RPMI7951 (cell line): ENCODE measurements at places on chromosomes 4 and X.

DNA sequence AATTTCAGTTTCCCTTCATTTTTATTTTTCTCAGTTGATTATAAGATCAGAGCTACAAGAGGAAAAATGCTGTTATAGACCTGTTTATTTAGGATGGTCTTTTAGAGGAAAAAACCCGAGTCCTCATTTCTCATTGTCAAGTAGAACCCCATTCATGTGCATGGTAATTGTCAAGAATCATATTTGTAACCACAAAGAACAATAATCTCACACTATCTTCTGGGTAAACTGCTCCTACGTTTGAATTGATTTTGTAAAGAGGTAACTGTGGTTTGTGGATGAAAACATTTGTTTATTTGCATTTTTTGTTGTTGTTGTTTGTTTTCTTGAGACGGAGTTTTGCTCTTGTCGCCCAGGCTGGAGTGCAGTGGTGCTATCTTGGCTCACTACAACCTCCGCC is 23.8 kb downstream of the RAPGEF2 start:
- no peak for DNase-seq

GRCh38 chr4:172657081-172657480 is 511.5 kb upstream of the GALNT7 start:
- no peak for DNase-seq

GRCh38 chr4:138005486-138005885 is 236.7 kb downstream of the SLC7A11 start:
- no peak for DNase-seq

GRCh38 chr4:125317525-125317877 is 2.7 kb downstream of the FAT4 start:
- DNase-seq: no peak

- no peak for DNase-seq
Measured at GRCh38 chr4:60721685-60722084, 478.4 kb upstream of the ADGRL3 start.

- no peak for DNase-seq
Measured at GRCh38 chr4:94758700-94759399, 1.1 kb downstream of the BMPR1B start.

DNA sequence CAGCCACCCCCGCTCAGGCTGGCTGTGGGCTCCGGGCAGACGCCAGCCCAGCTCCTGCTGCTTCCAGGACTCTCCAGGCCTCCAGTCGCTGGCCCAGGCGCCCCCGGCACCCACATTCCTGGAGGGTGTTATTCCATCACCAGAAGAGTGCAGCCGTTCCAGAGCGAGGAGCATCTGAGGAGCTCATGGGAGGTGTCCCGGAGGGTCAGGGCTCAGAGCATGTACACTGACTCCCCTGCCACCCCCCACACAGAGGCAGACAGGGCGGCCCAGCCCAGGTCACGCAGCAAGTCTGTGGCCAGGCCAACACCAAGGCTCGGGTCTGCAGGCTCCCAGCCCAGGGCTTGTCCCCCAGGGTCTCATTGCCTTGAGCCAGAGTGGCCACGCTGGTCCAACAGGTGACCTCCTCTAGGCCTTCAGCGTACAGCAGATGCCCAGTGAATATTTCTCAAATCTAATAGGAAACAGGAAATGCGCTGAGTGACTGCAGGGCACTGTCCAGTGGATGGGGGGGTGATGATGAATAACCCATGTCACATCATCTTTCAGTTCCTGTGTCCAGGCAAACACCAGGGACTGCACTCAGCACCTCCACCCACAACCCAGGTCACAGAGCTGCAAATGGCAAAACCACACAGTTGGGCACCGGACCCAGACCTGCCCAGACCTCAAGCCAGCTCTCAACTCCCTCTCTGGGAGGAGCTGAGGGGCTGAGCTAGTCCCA is 37.2 kb downstream of the ABLIM2 start:
- no peak for DNase-seq

- DNase-seq: no peak
Measured at GRCh38 chr4:3682236-3683076, 83.7 kb upstream of the ADRA2C start.

GRCh38 chr4:63063760-63064159 is 1345.5 kb downstream of the TECRL start:
- DNase-seq: no peak

- DNase-seq: no peak
Measured at GRCh38 chr4:109861916-109862511, 14.1 kb downstream of the LRIT3 start.

DNA sequence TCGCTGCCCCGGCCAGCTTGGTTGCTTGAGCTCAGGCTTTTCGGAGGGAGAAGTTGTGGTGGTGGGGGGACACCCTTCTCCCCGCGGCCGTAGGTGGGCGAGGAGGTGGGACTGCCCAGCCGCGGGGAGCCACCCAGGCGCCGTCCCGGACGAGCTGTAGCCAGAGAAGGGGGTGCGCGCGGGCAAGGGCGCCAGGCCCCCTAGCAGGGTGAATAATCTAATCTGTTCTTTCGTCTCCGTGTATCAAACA is 3.1 kb downstream of the MID1IP1 start:
- DNase-seq: no peak

- peak; percentile 96 for DNase-seq
Measured at GRCh38 chr4:185112104-185112503, 31.0 kb upstream of the SLC25A4 start.

GRCh38 chr4:53037892-53038291 is 175.8 kb downstream of the RASL11B start:
- DNase-seq: no peak

GRCh38 chrX:135530097-135530496 is 9.6 kb downstream of the INTS6L start:
- no peak for DNase-seq

GRCh38 chr4:108192056-108192455 is 23.3 kb upstream of the LEF1 start:
- DNase-seq: no peak

DNA sequence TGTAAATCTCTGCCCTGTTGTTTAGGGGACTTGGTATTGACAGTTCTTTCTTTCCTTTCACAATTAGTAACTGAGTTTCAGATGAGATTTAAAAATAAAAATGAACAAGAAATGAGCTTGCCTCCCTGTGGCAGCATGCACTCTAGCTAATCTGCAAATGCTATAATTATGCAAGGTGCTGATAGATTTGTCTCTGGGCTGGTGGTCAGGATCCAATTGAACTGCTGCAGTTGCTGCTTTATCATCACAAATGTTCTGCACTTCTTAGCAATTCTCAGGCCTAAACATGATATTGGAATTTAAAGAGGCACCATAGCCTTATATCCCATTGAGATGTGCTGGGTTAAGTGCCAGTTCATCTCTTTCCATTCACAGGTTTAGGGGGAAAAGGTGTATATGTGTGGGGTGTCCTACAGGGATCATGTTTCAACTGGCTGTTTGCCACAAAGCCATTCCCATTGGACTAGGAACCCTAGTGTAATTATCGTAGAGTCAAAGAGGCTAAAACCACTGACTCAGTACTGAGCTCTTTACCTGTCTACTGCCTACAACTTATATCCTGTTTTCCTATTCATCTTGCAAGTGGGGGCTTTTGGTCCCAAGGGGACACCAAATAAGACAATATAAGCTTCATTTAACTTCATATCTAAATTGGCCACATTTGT is 260.3 kb upstream of the TEX13A start:
- no peak for DNase-seq

GRCh38 chr4:38013461-38014366 is 53.5 kb downstream of the PTTG2 start:
- DNase-seq: no peak

DNA sequence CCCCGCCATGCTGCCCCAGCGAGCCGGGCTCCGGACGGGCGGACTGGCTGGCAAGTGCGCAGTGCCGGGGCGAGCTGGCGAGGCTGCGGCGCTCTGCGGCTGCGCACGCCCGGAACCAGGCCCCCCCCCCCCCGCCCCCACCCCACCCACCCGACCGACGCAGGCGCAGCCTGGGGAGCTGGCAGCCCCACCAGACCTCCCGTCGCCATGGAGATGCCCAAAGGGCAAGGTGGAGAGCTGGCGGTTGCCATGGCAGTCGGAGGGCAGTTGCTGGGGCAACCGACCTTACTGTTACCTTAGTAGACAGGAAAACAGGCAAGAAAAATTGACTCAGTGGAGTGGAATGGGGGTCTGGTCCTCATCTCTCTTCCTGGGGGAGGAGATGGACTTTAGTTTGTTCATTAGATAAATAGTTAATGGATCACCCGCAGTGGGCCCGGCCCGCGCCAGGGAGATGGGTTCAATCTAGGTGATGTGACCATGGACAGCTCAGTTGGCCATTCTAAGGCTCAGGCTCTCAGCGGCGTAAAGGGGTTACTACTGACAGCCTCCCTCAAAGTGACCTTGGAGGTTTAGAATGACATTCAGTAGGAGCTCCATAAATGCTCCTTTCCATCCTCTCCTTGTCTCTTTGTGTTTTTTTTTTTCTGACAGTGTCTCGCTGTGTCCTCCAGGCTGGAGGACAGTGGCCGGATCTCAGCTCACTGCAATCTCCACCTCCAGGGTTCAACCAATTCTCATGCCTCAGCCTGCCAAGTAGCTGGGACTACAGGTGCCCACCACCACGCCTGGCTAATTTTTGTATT is at the start of gene PCSK1N:
PCSK1N (minus strand) TSS at position 87 of the 806 bp plus-strand sequence; CDS start at position 9, 78 bp downstream.
- DNase-seq: no peak

DNA sequence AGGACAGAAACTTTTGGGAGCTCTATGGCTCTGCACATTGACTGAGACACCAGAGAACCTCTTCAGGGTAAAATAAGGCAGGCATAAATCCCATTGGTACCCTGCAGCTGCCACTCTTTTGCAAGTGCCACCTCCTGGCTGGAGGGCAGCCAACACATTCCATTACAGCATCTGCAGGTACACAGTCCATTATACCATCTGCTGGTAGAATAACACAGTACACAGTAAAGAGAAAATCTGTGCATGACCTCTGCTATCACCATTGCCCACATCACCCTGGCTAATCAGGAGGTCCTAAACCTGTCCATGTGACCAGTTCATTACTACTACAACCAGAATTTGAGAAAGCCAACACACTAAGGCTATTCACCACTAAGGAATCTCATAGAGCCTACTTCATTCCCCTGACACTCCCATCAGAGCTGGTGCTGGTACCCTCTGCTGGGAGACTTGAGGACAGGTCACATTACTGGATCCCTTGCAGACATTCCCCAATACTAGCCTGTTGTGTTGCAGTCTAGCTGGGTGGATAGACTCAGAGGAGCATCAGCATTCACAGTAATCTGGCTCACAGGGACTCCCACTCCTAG is 176.2 kb upstream of the TACR3 start:
- no peak for DNase-seq

GRCh38 chrX:23373129-23373804 is 38.6 kb downstream of the PTCHD1 start:
- peak; percentile 29 for DNase-seq

DNA sequence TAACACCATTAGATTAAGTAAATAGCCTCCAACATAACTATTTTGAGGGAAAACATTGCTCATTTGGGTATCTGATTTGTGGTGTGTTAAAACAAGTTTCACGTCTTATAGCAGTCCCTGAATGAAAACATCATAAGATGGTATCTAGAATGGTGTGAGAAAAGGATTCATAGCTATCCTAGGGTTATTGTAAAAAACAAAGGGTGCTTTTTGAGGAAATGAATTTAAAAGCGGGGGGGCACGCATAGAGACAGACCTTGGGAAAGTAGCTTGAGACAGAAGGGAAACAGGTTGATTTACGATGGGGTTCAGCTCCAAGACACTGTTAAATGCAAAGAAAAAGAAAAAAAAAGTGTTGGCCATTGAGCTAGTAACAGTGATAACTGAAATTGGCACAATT is 768 bp upstream of the CXCL10 start:
- no peak for DNase-seq

DNA sequence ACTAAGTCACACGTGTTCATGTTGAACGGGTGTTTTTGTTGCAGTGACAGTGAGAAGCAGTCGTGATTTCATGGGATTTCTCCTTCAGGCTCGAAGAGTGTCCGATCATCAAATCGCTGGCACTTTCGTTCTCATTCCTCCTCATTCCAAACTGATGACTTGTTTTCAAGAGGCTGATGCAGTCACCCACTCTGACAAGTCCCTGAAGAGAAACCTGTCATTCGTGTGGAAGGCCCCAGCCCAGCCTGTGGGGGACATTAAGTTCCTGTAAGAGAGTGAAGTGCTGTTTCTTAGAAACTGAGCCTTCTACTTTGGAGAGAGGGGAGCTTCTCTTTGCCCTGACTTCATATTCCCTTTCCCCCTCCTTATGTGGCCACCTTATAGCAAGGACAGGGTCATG is 8.0 kb downstream of the REELD1 start:
- DNase-seq: peak; percentile 79

- no peak for DNase-seq
Measured at GRCh38 chrX:69019073-69019890, 146.0 kb downstream of the PJA1 start.

DNA sequence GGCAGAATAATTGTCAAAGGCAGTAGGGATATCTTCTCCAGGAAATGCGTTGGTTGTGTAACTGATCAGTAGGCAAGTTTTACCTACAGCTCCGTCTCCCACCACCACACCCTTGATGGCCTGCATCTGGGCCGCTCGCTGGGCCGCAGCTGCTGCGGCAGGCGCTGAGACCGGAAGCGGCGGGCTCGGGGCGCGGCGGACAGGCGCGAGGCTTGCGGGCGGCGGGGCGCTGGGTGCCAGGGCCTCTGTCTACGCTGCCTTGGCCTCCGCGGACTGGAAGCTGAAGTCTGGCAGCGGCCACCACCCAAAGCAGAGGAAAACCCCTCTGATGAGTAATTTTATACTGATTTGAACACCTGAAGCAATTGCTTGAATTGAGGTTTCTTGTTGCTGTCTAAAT is 124.2 kb upstream of the ZIC3 start:
- DNase-seq: no peak

DNA sequence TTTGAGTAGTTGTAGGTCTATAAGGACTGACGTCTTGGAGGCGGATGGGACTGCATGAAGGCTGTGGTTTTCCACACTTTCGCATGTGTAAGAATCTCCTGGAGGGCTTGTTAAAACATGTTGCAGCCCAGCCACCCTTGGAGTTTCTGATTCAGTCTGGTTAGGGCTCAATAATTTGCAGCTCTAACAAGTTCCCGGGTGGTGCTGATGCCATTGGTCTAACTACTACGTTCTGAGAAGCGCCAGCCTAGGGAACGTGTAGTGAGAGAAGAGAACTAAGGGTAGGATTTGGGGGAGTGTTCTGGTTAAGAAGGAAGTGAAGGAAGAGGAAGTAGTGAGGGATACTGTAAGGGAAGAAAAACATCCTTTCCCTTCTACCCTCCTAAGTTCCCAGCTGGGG is 138.9 kb downstream of the LARP7 start:
- DNase-seq: no peak
